ENCODE measurements at places on chromosomes 4 and X. TPM values are rescaled to one million over a fixed set of nuclear protein-coding genes. Genes with fewer than 3 reads are reported as not detected.

- H3K27me3 ChIP-seq = no peaks in the 10 kb centered on the region
- H3K27ac ChIP-seq = peak overlapping the region; percentile 26
- DNase-seq = no peak
- H3K4me3 ChIP-seq = no peak overlapping the region
- H3K36me3 ChIP-seq = no peaks in the 10 kb centered on the region
Measured at GRCh38 chrX:22536746-22537304, 264.1 kb downstream of the CBLL2 start.

DNA sequence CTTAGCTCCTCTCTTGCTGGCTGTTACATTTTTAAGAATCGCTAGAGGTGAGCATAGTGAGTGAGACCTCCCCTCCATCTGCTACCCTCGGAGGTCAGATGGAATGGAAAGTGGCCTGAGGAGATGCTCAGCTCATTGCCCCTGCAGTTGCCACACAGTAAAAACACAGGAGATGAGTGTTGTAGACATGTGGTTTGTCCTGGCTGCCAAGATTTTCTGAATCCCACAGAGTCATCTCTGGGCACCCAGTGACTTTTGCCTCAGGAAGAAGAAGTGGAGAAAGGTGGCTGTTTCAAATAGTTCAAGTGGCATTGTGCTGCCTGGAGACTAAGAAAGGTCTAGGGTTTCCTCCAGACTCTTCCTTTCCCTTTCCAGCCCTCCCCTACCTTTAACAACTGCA is 271.0 kb downstream of the STK32B start:
- H3K27me3 ChIP-seq = no peaks in the 10 kb centered on the region
- H3K4me1 ChIP-seq = no peaks in the 10 kb centered on the region
- DNase-seq = no peak
- no peak overlapping the region for H3K27ac ChIP-seq
- no peak overlapping the region for H3K4me3 ChIP-seq

DNA sequence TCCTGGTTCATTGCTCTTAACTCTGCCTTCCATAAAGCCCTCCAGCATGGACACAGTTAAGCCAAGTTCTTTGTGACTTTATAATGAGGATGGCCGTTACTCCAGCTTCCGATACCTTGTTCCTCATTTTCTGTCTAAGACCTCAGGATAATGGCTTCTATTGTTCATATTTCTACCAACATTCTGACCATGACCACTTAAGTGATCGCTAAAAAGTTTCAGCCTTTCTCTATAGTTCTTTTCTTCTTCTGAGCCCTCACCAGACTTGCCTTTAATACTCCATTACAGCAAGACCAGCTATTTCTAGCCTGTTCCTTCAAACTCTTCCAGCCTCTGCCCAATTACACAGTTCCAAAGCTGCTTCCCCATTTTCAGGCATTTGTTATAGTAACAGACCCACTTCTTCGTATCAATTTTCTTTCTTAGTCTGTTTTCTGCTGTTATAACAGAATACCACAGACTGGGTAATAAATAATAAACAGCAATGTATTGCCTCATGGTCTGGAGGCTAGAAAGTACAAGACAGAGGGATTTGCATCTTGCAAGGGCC is 12.3 kb downstream of the RNF175 start:
- no peak for DNase-seq
- no peak overlapping the region for H3K27ac ChIP-seq
- no peaks in the 10 kb centered on the region for H3K4me1 ChIP-seq
- H3K27me3 ChIP-seq = no peaks in the 10 kb centered on the region

The KANTR gene
- total RNA-seq = 10.5 TPM

The SATL1 gene
- total RNA-seq = 0.15 TPM

- no peak for DNase-seq
- H3K4me3 ChIP-seq = no peak overlapping the region
- no peak overlapping the region for H3K27ac ChIP-seq
- H3K36me3 ChIP-seq = no peaks in the 10 kb centered on the region
Measured at GRCh38 chrX:71666240-71667223, 814 bp upstream of the LOC101059915 start.

The TAB3 gene
- 23.8 TPM for total RNA-seq

- no peak for DNase-seq
- H3K4me3 ChIP-seq = no peak overlapping the region
- no peak overlapping the region for H3K27ac ChIP-seq
- peaks cover 3% of the 10 kb centered on the region for H3K27me3 ChIP-seq
- no peaks in the 10 kb centered on the region for H3K36me3 ChIP-seq
- H3K4me1 ChIP-seq = no peaks in the 10 kb centered on the region
Measured at GRCh38 chr4:48254381-48255071, 15.1 kb downstream of the TEC start.

- no peaks in the 10 kb centered on the region for H3K36me3 ChIP-seq
Measured at GRCh38 chr4:98993419-98994071, 2.0 kb upstream of the METAP1 start.

- no peak for DNase-seq
- no peak overlapping the region for H3K27ac ChIP-seq
- H3K4me1 ChIP-seq = no peaks in the 10 kb centered on the region
Measured at GRCh38 chr4:99790796-99791617, 25.6 kb upstream of the DAPP1 start.

GRCh38 chr4:17120761-17121160 is 222.3 kb upstream of the LDB2 start:
- DNase-seq = no peak
- H3K4me3 ChIP-seq = no peak overlapping the region
- H3K27ac ChIP-seq = no peak overlapping the region
- H3K36me3 ChIP-seq = no peaks in the 10 kb centered on the region
- H3K27me3 ChIP-seq = no peaks in the 10 kb centered on the region

The GPR143 gene
- total RNA-seq = 16.8 TPM

- H3K4me3 ChIP-seq = no peak overlapping the region
- no peaks in the 10 kb centered on the region for H3K27me3 ChIP-seq
- H3K27ac ChIP-seq = no peak overlapping the region
- peaks cover 3% of the 10 kb centered on the region for H3K36me3 ChIP-seq
- peaks cover 2% of the 10 kb centered on the region for H3K4me1 ChIP-seq
Measured at GRCh38 chrX:16828124-16828908, 41.8 kb downstream of the RBBP7 start.

GRCh38 chr4:76597423-76597979 is 162.5 kb downstream of the SHROOM3 start:
- no peak for DNase-seq
- H3K27ac ChIP-seq = no peak overlapping the region
- no peak overlapping the region for H3K4me3 ChIP-seq
- H3K36me3 ChIP-seq = no peaks in the 10 kb centered on the region

DNA sequence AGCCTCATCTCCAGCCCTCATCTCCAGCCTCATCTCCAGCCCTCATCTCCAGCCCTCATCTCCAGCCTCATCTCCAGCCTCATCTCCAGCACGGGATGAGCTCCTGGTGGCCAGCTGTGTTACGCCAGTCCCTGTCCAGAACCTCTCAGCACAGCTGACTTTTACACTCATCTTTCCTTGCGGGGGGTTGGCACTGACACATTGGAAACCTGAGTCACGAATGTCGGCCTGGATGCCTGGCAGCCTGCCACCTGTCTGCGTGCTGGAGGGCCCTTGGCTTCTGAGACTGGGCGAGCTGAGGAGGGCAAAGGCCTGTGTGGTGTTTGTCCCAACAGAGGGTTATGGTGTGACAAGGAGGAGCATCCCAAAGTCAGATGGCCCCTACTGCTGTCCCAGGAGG is 66.1 kb upstream of the HGFAC start:
- no peak overlapping the region for H3K4me3 ChIP-seq
- peaks cover 53% of the 10 kb centered on the region for H3K36me3 ChIP-seq
- no peak overlapping the region for H3K27ac ChIP-seq
- no peak for DNase-seq
- peaks cover 21% of the 10 kb centered on the region for H3K4me1 ChIP-seq

The PHEX gene
- total RNA-seq = 0.46 TPM

DNA sequence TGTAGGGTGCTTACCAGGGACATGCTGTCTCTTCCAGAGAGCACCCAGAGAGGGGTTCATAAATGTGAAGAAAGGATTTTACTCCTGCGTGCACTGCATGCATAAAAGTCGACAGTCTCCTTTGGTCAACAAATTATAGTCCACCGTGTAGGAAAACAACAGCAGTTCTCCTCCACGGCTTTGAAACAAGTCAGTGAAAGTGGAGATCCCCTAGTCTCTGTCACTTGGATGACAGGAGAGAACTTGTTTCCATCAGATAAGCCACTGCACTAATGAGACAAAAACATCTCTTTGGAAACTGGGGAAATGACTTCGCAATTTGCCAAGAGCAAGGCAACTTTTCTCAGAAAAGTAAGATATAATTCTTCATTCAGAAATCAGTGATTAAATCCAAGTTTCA is 9.7 kb downstream of the UNC5C start:
- H3K27me3 ChIP-seq = no peaks in the 10 kb centered on the region
- DNase-seq = no peak
- no peak overlapping the region for H3K27ac ChIP-seq

GRCh38 chr4:68077301-68077700 is 52.4 kb downstream of the TMPRSS11F start:
- peaks cover 23% of the 10 kb centered on the region for H3K4me1 ChIP-seq
- DNase-seq = no peak
- no peak overlapping the region for H3K27ac ChIP-seq
- no peaks in the 10 kb centered on the region for H3K36me3 ChIP-seq
- peaks cover 2% of the 10 kb centered on the region for H3K27me3 ChIP-seq

The PROM1 gene
- total RNA-seq = 12.2 TPM

DNA sequence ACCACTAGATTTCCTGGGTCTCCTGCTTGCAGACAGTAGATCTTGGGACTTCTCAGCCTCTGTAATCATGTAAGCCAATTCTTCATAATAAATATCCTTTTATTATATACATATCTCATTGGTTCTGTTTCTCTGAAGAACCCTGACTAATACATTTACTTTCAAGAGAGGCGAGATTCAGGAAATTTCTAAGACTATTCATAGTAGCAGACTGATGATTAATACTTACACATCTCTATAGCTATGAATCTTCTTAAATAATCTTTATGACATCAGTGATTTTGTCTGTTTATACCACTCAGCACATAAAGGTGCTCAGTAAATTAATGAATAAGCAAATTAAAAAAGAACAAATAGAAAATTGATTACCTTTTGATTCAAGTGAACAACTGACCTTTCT is 682.3 kb upstream of the GRID2 start:
- peaks cover 5% of the 10 kb centered on the region for H3K27me3 ChIP-seq
- no peak overlapping the region for H3K4me3 ChIP-seq
- H3K4me1 ChIP-seq = peaks cover 25% of the 10 kb centered on the region
- peaks cover 3% of the 10 kb centered on the region for H3K36me3 ChIP-seq
- H3K27ac ChIP-seq = no peak overlapping the region

DNA sequence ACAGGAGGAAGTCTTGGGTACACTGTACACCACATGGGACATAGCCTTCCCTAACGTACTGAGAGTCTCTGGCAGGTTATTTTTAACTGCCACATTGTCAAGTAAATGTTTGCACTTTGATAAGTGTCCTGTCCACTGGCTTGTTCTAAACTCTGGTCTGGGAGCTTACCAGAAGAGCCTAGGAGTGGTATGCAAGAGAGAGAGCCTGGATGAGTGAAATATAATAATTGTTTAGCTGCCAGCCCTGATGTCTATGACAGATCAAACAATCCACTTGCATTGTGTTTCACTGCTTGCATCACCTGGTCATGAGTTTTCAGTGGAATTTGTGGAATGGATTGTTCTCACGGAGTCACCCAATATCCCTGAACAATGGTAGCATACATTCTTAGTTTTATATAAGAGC is 91.6 kb downstream of the SHROOM3 start:
- H3K27me3 ChIP-seq = peaks cover 2% of the 10 kb centered on the region
- H3K4me3 ChIP-seq = no peak overlapping the region
- peaks cover 7% of the 10 kb centered on the region for H3K4me1 ChIP-seq
- no peak overlapping the region for H3K27ac ChIP-seq
- H3K36me3 ChIP-seq = no peaks in the 10 kb centered on the region

GRCh38 chr4:60857130-60857753 is 342.9 kb upstream of the ADGRL3 start:
- H3K27ac ChIP-seq = no peak overlapping the region
- DNase-seq = no peak
- no peaks in the 10 kb centered on the region for H3K4me1 ChIP-seq
- no peak overlapping the region for H3K4me3 ChIP-seq
- H3K36me3 ChIP-seq = no peaks in the 10 kb centered on the region

The USP9X gene
- total RNA-seq = 72.9 TPM

GRCh38 chrX:37787423-37787869 is 7.6 kb downstream of the CYBB start:
- no peaks in the 10 kb centered on the region for H3K36me3 ChIP-seq
- no peak for DNase-seq
- no peaks in the 10 kb centered on the region for H3K4me1 ChIP-seq
- H3K27ac ChIP-seq = no peak overlapping the region

DNA sequence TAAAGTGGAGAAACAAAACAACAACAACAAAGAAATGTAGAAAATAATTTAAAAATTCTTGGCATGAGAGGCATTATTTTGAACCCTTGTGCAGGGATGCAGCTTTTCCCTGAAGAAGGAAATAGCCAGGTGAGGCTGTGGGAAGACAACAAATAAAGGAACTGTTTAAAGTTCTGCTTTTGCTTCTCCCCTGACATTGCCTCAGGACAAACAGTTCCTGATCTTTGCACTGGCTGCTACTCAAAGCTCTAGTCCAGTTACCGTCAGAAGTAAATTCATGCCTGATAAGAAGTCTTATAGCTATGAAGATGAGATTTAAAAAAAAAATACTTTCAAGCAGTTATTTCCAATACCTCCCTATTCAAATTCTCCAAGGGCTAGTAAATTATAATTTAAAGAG is 233.8 kb downstream of the IL15 start:
- peaks cover 5% of the 10 kb centered on the region for H3K4me1 ChIP-seq
- peaks cover 11% of the 10 kb centered on the region for H3K36me3 ChIP-seq
- no peak overlapping the region for H3K4me3 ChIP-seq
- no peak for DNase-seq

The PHOX2B gene
- not detected for total RNA-seq

DNA sequence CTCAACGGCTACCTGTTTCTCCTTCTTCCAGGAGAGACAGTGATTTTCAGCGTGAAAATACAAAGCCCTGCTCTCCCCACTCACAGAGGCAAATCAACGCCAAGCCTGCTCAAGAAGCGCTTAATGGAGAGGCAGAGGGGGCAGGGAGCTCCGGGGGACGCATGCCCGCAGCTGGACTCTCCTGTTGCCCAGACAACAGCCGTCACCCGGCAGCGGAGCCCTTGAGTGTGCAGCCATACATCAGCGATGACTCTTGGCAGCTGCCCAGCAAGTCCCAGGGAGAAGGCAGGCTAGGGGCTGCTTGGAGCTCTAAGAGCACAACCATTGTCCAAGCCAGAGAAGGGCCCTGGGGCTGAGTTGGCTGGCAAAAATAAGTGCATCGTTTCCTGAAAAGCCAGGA is 71.0 kb upstream of the AFAP1 start:
- no peak overlapping the region for H3K27ac ChIP-seq
- peaks cover 9% of the 10 kb centered on the region for H3K27me3 ChIP-seq
- H3K36me3 ChIP-seq = no peaks in the 10 kb centered on the region
- no peak overlapping the region for H3K4me3 ChIP-seq

Measured in endothelial cell (in vitro differentiated cells).